ENCODE measurements at places on chromosomes 4 and X.

DNA sequence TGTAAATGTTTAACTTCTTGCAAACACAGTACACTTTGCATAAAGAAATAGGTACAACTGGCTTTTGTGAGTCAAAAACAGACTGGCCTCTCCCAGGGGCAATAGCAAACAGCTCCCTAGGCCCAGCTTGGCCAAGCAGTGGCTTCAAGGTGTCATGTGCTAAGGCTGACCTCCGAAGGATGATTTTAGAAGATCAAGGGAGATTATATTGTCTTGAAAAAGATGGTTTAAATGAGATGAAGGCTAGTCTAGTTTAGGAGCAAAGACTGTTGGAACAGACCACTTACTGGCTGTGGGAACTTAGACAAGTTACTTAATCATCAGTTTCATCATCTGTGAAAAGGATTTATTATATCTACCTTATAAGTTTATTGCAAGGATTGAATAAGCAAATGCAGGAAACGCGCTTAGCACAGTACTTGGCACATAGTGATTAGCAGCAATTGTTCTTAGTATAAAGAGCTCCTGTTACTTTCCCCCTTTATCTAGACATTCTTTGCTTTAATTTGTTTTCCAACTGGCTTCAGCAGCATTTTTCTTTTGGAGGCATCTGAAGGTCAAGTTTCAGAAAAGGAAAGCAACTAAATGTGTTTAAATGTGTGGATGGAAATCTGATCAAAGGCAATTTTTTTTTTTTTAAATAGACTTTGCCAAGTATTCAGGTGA, 17.2 kb downstream of the ANXA3 start:
- DNase-seq = no peak

DNA sequence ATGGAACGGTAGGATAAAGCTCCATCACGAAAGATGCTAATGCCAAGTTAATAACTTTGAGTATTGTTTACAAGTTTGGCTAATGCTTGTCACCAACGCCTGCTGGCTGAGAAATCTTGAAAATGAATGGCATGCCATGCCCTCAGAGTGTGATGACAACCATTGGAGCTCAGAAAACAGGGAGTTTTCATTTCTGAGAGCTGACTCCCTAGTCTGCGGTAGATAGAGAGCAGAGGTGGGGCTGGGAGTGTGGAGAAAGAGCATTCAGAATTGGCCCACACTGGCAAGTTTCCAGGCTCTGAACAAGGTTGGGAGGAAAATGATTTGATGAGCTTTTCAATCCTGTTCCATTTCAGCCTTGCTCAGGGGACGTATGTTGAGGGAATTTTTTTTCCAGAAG, 183.9 kb downstream of the CPEB2 start:
- DNase-seq = no peak

DNA sequence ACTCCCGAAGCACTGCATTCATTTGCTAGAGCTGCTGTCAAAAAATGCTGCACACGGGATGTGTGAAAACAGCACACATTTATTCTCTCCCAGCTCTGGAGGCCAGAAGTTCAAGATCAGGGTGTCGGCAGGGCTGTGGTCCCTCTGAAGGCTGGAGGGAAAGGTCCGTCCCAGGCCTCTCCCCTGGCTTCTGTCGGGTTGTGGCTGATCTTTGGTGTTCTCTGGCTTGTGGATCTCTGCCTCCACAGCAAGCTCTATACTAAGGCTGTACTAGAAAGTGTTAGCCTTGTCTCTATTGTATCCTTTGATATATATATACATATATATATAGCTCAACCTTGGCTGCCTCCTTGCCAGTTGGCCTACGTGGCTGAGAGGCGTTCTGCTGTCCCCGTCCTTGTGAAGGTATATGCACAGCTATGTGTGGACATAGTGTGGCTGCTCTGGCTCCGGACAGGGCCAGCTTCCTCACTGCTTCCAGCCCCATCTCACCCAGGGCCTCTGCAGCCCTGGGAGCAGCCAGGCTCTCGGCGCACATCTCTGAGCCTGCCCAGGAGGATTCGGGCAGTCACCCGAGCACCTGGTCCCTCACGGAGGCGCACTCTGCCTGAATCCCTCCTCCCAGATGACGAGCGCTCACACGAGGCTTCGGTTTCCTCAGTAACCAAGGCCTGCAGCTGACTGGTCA, 15.0 kb upstream of the DUSP9 start:
- no peak for DNase-seq

GRCh38 chr4:6501171-6501570, 28.8 kb upstream of the PPP2R2C start:
- no peak for DNase-seq

- no peak for DNase-seq
Observed at GRCh38 chr4:77676842-77677241, 71.2 kb downstream of the CXCL13 start.

GRCh38 chrX:71228063-71228642, 5.1 kb downstream of the GJB1 start:
- DNase-seq = no peak

DNA sequence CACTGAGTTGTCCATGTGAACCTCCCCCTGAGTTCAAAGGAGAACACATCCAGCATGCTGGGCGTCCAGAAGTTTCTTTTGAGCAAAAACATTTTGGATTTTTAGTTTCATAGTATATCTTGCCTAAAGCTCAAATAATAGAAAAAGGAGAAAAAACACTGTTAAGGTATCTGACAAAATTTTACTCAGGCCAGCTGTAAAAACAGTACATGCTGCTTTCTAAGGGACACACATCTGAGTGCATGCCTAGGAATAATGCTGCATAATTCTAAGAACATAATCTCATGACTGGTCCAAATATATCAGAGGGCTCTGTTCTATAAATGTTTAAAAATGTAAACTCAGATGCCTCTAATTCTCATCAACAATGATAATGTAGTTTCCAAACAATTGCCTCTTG, 561.3 kb upstream of the INTU start:
- no peak for DNase-seq

DNA sequence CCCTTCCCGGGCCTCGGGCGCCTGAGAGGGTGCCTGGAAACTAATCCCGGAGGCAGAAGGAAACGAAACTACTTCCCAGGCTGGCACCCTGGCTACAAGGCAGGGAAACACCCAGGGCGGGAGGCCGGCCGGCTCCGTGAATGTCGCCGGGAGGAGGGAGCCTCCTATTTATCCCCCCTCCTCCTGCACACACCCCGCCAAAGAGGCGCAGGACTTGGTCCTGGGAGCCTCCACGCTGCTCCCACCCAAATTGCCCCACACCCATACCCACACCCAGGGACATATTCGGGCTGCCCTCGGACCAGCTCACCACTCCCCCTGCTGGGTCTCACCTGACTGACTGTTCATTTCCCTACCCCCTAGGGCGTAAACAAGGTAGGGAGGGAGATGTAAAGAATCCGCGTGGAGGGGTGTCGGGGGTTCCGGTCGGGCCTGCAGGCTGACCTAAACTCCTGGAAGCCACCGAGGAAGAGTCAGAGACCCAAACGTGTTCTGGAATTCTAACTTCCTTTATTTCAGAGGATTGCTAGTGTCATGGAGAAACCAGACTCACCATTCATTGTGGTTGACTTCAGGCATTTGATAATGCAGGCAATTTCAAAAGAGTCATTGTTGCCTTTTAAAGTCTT, at the start of gene BTC:
TSS of gene BTC (minus strand) at position 142 of the 629 bp plus-strand sequence. CDS start 198 bp downstream, outside the sequence.
- DNase-seq = no peak
